Ovary (tissue), 10 donors: ENCODE measurements at places on chromosomes 7 and 10. TPM values are rescaled to one million over a fixed set of nuclear protein-coding genes. Genes with fewer than 3 reads are reported as not detected.

The CPN1 gene
- total RNA-seq, result not detected

DNA sequence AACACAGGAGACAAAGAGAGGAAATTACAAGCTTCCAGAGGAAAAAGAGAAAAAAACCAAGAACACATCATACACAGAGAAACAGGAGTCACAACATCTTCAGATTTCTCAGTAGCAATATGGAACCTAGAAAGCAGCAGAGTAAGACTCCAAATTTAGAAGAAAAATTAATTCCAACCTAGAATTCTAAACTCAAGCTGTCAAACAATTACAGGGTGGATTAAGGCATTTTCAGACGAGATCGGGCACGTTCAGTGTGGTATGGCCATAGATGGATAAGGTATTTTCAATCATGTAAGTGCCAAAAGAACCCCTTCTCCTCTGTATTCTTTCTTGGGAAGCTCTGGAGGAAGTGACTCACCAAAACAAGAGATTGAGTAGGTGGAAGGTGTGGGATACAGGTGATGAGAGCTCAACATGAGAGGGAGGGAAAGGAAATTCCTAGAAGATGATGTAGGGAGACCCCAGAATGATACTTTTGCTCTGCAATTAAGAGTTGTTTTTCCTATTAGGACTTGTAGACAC is 51.6 kb downstream of the FAM204A start:
- DNase-seq, result no peak

The PVRIG gene
- total RNA-seq, result 0.78 TPM

GRCh38 chr7:2641406-2642393 is 9.9 kb downstream of the TTYH3 start:
- DNase-seq, result peak; percentile 88

DNA sequence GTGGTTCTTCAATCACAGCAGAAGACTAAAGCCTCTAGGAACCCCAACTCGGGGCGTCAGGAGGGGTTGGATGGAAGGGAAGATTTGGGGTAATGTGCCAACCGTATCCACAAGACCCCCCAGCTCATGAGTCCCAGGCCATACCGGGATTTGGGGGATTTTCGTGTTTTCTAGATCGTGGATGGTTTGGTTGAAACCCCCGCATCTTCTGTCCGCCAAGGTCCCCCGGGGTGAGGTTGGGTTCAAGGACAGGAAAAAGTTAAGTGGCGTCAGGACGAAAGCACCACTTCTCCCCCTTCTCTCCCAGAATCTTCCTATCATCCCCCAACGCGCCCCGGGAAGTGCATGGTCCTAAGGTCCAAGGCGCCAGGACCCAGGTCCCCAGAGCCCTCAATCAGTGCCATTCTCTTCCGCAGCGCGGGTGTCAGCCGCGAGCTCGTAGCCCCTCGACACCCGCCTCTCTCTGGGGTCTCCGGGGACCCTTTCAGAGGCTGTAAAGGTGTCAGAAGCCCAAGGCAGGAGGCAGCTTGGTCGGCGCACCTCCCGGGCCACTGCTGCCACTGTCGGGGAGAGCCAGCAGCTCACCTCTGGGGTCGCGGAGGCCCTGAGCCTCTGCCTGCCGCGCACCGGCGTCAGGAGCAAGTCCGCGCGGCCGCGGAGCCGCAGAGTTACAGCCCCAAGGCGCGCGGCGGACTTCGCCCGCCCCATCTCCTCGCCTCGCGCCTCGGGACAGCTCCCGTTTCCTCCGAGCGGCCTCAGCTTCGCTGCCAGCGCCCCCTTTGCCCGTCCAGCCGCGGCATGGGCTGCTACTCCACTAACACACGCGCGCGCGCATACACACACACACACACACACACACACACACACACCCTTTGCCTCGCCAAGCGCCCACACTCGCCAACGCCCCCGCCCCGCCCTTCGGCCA is 1.5 kb downstream of the MKX start:
- DNase-seq, result peak; percentile 75

DNA sequence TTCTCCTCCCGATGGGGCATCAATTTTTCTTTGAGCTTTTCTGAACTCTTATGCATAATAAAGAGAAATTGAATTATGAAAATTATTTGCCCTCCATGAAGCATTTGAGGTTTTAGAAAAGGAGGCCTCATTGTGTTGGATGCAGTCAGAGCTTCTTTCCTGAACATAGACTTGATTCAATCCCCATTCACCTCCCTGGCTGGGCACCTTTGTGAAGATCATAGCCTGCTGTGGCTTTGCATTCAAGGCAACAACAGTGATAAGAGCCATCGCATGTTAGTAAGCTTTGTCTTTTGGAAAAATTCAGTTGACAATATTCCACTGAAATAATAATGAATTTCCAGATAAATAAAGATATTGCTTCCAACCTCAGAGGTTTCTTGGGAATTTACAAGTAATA is 87.1 kb downstream of the TRIL start:
- DNase-seq, result no peak

The PTPRE gene
- 8.8 TPM for total RNA-seq

GRCh38 chr7:46557295-46557711 is 636.2 kb upstream of the IGFBP3 start:
- DNase-seq, result no peak

GRCh38 chr7:92808006-92808405 is 28.4 kb downstream of the CDK6 start:
- no peak for DNase-seq

- DNase-seq, result no peak
Observed at GRCh38 chr10:42933448-42934340, 143.2 kb upstream of the RET start.

DNA sequence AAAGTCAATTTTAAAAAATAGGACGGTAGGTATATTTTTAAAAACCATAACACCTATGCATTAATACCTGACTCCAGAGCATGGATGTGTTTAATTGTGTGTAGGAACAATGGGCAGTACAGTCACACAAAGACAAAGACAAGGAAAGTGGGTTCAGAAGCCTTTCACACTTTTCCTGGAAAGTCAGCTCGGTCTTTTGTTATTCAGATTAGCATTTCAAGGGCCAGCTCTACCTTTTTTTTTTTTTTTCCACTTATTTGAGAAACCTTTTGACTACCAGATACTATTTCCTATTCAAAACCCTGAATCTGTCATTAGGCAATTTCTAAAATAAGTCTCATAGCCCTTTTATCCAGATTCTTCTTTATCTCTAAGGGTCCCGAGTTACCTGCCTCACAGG is 401.9 kb downstream of the PARD3 start:
- no peak for DNase-seq

DNA sequence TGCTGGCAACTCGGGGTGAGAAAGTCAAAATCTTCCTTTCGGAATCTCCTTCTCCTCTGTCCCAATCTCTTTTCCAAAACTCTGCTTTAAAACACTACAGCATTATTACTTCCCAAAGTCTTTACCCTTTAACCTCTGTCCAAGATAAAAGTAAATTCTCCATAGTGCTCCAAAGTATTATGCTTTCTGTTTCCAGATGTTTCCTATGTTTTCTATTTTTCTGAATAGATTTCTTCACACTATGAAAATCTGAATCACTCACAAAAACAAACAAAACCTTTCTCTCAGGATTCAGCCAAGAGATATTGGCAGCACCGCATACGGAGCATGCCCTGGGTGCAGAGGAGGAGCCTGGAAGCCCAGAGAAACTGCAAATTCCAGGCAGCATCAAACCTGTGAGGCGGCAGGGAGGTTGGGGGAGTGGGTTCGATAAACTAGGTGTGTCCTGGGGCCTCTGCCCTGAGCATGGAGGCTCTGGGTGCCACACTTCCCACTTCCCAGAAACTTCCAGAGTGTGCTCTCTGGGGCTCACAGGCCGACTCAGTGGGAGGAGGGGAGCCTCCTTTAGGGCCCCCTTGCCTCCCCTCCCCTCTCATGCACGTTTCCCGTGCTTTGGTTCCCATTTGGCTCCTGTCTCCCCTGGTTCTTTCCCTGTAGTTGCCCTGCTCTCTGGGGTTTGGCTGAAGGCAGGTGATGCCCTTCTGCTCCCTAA is 35.6 kb downstream of the VIPR2 start:
- DNase-seq, result peak; percentile 44

GRCh38 chr7:69109246-69109645 is 489.0 kb upstream of the AUTS2 start:
- no peak for DNase-seq

DNA sequence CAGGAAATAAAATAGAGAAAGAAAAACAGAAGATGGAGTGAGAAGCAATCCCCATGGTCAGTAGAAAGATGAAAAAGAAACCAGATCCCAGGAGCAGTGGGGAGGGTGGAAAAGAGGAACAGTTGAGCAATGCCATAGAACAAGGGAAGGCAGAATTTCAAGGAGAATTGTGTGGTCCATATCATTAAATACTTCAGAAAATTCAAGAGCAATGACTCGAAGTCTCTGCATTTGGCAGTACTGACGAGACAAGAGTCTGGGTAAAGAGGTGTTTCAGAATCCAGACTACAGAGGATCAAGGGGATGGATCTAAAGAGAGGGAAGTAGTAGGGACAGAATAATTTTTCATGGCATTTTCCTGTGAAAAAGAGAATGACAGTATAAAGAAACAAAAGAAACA is 512.6 kb downstream of the PHTF2 start:
- DNase-seq, result no peak

The SLC18A3 gene
- not detected for total RNA-seq

The C10orf120 gene
- total RNA-seq, result not detected

The ARHGAP12 gene
- total RNA-seq, result 35.7 TPM

The TAS2R5 gene
- total RNA-seq, result 3.7 TPM

- no peak for DNase-seq
Observed at GRCh38 chr10:88221010-88221973, 357.9 kb downstream of the PTEN start.

DNA sequence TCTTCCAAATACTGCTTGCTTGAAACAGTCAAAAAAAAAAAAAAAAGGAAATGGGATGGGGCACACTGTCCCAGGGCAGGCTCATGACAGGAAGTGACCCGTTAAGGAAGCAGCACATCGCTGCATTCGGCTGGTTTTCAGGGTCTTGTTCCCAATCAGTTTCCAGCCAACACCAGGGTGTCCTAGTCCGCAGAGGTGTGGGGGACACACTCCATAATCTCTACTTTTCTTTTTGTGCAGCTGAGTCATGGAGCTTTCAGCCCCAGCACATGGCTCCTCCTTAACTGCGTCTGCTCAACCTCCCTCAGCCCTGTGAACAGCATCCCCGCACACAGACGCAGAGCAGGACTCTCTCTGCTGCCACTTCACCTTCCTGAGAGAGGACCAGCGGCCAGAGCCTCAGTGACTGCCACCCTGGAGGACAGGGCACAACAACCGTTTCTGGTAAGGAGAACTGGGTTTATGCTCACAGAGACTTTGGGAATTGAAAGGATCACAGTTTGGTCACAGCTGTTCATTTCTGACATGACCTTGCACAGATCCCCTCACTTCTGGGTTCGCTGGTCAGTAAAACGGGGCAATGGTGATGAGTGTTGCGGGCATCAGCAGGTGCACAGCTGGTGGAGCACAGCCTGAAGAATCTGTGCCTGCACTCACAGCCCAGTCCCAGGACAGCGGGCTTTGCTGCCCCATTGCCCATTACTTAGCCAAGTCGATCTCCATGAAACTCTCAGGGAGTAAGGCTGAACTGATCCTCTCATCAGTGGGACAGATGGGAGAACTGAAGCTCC is at the start of gene GIMAP5:
GIMAP5 (plus strand) TSS at position 154 of the 791 bp plus-strand sequence. CDS start 3,467 bp downstream, outside the sequence.
- DNase-seq, result no peak

The BICC1 gene
- 25.9 TPM for total RNA-seq

The GIMAP8 gene
- total RNA-seq, result 6.9 TPM

DNA sequence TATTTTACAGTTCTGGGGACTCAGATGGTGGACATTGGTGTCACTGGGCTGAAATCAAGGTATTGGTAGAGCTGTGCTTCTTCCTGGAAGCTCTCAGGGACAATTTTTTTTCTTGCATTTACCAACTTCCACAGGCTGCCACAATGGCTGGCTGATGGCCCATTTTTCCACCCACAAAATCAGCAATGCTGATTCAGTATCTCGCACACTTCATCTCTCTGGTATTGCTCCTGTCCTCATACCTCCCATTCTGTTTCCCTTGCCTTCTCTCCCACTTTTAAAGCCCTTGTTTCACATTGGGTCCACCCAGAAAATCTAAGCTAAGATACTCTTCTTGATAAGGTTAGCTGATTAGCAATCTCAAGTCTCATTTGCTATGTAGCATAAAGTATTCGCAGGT is 530.9 kb upstream of the POM121L12 start:
- no peak for DNase-seq

The ZPBP gene
- total RNA-seq, result 1.1 TPM

DNA sequence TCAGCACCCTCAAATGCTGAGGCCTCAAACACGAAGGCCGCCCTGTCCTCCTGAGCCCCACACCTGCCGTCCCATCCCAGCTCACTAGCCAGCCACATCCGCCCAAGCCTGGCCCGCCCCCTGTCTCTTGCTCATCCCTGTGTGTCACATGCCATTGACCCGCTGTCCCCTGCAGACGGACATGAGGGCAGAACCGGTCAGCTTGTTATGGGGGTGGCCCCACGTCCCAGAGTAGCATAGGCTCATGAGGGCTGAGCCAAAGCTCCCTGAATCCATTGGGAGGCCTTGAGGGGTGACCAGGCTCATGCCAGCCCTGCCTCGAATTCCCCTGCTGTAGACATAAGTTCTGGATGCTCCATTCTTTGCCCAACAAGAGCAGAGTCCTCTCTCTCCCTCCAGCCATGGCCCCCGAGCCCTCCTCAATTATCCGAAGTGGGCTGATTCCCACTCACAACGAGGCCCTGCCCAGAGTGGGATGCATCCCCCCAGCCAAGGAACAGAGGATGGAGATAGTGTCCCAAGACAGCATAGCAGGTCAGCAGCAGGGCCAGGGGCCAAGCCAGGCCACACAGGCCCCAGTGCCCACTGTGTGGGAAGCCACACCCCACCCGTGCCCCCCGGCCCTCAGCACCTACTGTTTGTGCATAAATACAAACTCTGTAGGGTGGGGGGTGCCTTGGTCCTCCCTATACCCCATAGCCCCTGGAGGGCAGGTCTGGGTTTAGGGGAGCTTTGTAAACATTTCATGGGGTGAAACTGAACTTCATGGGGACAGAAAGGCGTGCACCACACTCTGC is 42.1 kb downstream of the EBF3 start:
- no peak for DNase-seq

The OR2A42 gene
- total RNA-seq, result 0.34 TPM

The ZNF804B gene
- not detected for total RNA-seq
